ENCODE measurements at places on chromosomes 4 and X.

DNA sequence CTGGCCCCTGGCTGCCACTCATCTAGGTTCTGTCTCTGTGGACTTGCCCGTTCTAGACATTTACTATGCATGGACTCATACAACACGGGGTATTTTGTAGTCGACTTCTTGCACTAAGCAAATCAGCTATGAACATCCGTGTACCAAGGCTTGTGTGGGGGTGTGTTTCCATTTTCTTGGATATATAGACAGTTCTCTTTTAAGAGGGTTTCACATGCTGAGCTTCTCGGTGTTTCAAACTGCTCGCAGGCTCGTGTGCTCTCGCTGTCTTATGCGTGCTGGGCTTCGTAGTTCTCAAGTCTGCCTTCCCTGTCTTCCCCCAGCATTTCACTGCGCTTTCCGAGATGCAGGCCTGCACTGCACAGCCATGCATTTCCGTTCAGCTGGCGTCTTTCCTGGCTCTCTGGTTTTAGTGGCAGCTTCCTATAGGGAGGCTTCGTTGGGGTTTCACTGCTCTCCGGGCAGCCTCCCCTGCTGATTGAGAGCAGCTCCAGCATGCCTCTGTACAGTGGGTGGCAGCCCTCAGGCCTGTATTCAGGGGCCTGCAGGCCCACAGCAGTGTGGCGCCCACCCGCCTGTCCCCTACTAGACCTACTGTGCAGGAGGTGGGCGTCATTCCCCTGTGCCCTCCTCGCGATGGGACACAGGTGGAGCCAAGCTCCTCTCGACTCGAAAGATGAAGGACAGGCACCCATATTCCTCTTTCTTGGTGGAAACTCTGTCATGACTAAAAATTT, 27.6 kb downstream of the ZBTB49 start:
- no peak for DNase-seq

DNA sequence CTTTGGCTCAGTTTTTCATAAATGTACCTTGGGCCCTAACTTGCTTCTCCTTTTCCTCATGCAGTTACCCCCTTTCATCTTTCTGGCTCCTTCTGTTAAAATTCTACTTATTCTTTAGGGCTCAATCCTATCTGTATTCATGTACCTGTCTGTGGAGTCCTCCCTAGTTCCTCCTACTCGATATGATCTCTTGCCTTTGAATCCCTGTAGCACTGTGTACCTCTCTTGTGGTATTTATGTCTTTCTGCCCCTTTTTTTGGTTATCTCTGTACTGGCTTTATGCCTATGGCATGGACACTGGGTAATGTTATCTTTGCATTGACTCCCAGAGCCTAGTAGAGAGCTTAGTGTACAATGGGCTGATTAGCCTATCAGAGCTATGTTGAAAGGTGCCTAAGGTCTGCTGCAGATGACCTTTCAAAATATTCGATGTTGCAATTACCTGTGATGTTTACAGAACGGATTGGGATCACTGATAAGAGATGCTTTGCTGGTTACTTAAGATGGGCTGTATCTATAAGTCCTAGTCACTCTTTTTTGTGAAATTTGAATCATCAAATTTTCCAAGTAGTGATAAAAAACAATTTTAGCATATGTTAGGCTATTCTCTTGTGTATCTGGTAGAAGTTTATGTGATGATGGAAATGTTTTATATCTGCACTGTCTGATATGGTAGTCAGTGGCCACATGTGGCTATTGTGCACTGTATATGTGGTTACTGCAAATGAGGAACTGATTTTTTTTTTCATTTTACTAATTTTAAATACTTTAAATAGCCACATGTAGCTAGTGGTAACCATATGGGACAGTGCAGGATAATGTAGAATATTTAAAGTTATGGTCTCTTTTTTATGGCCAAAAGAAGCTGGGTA, 33.5 kb downstream of the TMEM164 start:
- DNase-seq = no peak

DNA sequence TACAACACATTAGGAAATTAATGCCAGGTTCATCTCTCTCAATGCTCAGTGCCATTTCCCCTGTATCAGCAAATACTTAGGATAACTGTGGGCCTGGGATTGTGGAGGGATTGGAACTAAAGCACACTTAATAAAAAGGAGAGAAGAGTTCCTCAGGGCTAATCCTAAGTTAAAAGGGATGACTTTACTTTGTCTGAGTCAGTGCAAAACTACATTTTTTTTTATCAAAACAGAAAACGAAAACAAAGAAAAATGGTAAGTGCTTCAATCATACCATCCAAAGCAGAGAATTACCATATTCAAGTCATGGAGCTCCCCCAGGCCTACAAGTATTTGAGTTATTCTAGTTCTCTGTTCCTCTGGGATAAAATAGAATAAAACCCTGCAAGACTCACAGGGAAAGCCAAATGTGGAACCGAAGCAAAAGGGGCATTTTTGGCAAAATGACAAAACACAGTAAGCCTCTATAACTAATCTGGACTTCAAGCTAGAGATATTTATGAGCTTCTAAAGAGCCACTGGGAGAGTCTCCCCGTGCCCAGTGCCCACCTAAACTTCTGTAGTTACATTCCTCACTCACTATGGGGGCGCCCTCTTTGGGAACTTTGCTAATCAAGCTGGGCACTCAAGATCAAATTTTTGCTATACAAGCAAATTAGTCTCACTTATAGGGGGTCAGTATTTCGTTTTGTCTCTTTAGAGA, 53.4 kb downstream of the PALLD start:
- DNase-seq = no peak

DNA sequence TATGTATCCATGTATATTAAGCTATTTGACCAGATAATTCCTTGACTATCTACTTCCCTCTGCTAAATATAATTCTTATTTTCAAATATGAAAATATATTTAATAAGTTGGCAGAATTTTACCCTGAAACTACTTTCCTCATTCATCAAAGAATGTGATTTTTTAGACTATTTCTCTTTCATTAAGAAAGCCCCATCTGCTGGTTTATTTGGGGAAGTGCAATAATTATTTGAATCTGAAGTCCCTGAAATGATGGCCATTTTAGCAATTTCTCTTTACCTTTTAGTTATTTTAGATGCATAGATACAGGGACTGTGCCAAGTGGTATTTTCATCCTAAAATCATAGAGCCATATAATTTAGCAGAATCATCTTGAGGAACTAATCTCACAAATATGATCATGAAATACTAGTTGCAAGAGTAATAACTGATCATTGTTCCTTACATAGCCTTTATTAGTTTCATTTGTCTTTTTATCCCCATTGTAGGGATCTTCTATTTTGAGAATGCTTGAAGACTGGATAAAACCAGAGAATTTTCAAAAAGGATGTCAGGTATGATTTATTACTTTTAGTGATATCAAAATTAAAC, 39.0 kb downstream of the ENPEP start:
- DNase-seq = no peak

DNA sequence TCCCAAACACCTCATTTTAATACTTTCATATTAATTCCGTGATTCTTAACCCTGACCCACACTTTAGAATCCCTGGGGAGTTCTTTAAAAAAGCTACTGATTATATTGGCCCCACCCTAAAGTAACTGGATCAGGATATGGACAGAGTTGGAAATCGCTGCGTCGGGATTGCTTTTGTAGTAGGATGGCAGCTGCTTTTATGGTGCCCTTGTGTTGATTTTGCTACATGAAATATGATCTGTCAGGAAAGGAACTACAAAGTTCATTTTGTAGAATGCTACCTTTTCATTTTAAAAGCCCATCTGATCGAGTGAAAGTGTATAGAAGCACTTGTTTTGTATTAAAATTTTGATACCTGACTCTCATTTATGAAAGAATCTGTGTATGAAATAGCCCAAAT, 43.6 kb downstream of the TMEM131L start:
- DNase-seq = no peak

- DNase-seq = no peak
Measured at GRCh38 chrX:24395775-24396174, 35.3 kb downstream of the SUPT20HL1 start.

GRCh38 chr4:10172278-10172921, 55.8 kb upstream of the WDR1 start:
- no peak for DNase-seq

GRCh38 chr4:126687655-126688358, 945.0 kb upstream of the INTU start:
- no peak for DNase-seq

DNA sequence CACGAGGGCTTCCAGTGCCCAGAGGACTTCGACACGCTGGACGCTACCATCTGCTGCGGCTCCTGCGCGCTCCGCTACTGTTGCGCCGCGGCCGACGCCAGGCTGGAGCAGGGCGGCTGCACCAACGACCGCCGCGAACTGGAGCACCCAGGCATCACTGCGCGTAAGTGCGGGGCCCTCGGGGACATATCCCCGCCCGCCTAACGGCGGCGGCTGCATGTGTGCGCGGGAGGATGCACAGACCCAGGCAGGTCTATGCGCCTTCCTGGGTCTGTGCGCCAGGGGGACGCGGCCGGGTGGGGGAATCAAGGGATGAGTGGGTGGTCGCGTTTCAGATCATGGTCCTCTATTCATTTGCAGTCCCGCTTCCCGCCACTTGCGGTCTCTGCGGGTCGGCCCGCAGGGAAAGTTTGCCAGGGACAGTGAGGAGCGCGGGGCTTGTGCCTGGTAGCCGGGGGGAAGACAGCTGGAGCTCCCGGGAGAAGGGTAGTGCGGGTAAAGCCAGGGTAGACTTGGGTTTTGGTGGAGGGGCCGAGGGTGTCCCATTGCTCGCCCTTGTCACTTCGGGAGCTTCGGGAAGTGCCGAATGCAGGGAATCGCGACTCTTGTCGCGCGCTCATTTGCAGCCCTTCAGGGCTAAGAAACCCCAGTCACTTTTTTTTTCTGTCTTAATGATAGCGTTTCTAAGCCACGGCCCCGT, 1.0 kb downstream of the SHISA3 start:
- DNase-seq = no peak

GRCh38 chr4:111639876-111640275, 505.4 kb upstream of the FAM241A start:
- DNase-seq = no peak

DNA sequence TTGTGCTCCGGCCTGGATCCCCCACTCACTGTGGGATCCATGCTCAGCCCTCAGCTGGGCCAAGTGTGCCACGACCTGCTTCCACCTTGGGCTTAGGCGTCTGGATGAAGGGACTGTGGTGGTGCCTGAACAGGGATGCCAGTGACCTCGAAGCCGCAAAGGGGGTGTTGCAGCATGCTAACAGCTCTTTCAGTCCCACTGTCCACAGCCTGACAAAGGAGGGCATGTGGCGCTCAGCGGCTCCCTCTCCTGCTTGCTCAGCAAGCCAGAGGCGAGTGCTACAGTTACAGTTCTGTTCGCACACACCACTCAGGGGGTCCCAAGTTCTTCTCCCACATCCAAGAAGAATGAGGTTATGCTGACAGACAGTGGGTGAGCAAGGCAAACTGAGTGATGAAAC, 5.2 kb upstream of the IGBP1 start:
- DNase-seq = no peak

DNA sequence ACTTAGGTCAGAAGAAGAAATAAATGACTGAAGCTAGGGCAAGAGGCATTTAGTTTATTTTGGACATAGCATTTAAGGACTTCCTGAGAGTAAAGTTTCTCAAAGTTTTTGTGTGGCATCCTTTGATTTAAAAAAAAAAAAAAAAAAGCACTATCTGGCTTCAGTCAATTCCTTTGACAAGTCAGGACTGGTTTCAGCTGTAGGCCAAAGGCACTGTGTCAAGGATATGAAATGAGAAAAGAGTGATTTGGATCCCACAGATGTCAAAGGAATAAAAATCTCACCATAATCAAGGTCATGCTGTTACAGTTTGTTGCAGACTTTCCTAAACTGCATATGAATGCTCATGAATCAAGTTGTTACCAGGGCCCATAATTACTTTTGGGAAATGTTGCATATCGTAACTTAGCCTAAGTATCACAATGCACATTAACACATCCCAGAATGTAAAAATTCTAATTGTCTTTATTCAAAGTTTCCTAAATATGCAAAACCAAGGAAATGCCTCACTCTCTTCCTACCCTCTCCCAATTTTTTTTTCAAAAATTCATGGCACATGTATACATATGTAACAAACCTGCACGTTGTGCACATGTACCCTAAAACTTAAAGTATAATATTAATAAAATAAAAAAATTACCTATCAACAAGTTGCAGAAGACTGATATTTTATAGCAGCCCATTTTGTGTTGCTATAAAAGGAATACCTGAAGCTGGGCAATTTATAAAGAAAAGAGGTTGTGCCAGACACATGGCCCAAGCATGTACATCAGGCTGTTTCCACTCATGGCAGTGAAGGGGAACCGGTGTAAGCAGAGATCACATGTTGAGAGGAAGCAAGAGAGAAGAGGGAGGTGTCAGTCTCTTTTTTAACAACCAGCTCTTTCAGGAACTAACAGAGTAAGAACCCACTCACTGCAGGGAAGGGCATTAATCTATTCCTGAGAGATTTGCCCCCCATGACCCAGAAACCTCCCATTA, 33.7 kb upstream of the ADAMTS3 start:
- no peak for DNase-seq

DNA sequence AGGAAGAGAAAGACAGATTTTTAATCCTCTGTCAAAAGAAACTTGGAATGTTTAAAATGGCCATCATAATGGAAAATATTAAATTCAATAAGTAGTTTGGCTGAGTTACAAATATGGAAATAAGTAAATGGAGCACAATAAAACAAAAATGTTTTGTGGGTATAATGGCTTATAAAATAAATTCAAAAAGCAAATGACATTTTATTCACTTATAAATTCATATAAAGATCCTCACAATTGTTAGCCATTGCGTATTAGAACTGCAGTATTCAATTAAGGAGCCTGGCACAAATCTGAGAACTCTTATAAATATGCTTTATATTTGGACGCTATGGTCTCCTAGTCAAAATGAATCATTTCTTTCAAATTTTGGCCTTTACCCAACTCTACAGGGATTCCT, 339.0 kb upstream of the PABPC4L start:
- no peak for DNase-seq

DNA sequence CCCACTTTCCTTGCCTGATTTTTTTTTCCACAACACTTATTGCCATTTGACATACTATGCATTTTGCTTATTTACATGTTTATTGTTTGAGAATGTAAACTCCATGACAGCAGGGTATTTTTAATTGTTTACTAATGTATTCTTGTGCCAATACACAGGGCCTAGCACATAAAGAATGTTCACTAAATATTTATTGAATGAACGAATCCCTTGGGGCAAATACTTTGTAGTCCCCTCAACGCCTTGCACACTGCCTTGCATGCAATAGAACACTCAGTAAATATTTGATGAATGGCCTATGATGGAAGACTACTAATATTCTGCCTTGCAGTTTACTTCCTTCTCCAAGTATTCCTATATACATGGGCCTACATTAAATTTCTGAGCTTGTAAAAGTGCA, 1.4 kb upstream of the PRPS1 start:
- no peak for DNase-seq
